K562 (cell line): ENCODE measurements at places on chromosomes 5 and 9. TPM values are rescaled to one million over a fixed set of nuclear protein-coding genes. Genes with fewer than 3 reads are reported as not detected.
A peak's percentile ranks its signal among the peaks of the same experiment; 100 is the strongest.

DNA sequence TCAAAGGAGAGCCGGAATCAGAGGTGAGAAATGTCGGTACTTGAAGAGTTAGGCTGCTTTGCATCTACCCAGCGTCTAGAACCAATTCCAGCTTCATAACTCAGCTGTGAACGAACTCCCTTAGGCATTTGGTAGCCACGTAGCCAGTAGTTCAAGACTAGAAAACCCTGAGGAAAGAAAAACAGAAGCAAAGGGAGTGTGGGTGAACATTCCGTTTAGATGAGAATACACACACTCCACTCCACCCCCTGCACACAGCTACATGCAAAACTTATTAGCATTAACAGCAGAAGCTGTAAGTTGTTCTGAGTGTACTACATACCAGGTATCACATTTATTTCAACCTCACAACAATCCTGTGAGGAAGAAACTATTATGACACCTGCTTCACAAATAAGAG lies 78.3 kb downstream of the SMIM23 start:
- DNase-seq = no peak

- no peak for DNase-seq
These were observed 438 bp upstream of the PAPPA start for GRCh38 chr9:116152941-116153764.

- DNase-seq = no peak
These were observed 356.2 kb downstream of the RASEF start for GRCh38 chr9:82706786-82707185.

GRCh38 chr9:133585481-133586351 lies 23.5 kb downstream of the FAM163B start:
- no peak for DNase-seq

DNA sequence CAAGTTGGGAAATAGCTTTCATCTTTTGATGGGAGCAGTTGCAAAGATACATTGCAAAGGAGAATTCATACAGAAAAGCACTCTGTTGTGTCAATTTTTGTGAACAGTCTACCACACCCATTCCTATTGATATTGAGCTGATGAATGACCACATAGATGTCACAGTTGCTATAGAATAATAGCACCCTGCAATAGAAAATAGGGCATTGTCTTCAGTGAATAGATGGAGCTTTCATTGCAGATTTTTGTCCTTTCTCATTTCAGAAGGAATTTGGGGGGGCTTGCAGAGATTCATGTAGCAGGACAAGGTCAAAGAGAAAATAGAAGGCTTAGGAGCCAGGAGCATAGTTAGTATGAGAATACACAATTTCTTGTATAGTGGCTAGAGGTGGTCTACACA lies 237.9 kb downstream of the TMEM38B start:
- DNase-seq = no peak

GRCh38 chr9:120474591-120475243 lies 105.2 kb downstream of the CDK5RAP2 start:
- DNase-seq = no peak

- no peak for DNase-seq
These were observed 34.3 kb downstream of the MTMR12 start for GRCh38 chr5:32278406-32278805.

DNA sequence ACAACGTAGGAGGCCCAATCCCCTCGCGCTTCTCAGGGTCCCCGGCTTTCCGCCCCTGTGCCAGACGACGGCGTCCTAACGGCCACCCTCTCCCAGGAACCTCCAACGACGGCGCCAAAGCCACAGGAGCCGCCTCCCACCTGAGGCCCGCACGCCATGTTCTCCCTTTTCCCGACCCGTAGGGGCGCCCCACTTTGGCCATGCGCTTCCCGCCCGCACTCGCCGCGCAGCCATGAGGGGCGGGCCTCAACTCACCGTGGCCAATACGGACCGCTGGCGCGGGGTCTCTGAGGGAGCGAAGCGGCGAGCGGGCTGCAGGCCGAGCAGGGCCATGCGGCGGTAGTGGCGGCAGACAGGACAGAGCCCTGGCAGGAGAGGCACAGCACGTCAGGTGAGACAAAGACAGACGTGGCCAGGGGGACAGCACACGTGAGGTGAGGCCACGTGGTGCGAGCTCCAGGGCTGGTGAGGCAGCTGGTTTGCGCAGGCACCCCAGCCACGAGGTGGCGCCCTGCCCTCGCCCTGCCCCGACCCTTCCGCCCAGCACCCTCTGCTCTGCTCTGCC lies 1005.5 kb upstream of the PTPRD start:
- no peak for DNase-seq

DNA sequence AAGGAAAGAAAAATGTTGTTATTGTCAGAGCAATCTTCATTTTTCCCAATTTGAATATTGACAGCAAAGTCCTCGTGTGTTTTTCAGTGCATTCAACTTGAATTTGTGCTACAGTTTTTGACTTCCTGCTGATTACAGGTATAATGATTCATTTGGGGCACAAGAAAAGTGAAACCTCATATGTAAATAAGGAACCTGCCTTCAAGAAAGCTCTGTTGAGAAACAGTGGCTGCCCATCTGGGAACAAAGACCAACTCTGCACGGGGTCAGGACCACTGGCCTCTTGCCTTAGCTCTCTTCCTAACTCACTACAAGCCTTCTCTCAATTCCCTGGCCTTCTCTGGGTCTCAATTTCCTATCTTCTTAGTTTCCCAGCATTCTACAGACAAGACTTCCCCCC lies 21.0 kb downstream of the TIMD4 start:
- DNase-seq = no peak

- DNase-seq = no peak
These were observed 140.3 kb downstream of the LPAR1 start for GRCh38 chr9:110897943-110898342.

DNA sequence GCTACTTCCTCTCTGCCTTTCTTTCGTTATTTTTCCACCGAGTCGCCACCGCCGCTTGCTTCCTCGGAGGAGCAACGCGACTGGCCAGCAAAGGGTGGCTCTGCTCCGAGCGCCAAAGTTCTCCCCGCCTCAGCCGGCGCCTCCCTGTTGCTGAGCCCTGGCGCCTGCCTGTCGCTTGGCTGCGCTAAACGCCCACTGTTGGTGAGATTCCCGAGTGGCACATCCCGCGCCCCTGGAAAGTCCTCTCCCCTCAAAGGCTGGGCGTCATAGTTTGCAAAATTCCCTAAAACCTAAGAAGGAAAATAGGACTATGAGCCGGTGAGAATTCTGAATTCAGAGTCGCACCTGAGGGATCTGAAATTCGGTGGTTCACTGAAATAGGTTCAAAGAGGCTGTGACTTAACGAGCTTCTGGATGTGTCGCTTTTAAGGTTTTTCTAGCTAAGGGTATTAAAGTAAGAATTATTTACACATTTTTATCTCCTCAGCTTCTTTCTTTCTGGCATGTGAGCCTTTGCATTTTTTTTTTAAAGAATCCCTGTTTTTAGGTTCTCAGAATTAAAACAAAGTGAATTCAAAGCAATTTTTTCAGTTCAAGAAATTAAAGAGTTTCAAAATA lies at the start of gene GRIN3A:
TSS of gene GRIN3A (minus strand) at position 82 of the 618 bp plus-strand sequence. CDS start 668 bp downstream, outside the sequence.
- peak; percentile 7 for DNase-seq

DNA sequence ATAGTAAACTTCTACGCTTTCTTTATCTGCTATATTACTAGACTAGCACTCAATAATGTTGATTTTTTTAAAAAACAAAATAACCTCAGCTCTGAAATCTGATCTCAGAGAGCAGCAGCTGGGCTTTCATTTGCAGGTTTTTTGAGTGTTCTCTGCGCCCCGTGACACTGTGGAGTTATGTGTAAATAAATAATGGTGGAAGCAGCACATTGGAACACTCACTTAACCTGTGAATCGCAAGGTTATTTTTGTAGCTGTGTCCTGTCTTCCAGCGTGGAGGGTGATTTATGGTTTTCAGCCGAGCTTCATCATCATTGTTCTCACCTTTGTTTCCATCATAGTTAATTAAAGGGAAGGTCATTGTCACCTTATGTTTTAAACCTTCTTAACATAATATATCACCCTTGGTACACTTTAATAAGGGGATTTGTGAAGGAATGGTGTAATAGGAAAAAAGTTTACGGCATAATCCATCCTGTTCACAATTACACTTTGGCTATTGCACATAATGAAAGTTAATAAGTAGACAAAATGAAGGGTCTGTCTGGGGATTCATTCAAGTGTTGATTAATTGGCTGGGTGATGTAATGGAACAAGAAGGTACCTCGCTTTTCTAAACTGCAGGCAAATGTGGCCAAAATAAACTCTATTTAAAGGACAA lies 493.3 kb upstream of the ADAMTS16 start:
- DNase-seq = no peak

DNA sequence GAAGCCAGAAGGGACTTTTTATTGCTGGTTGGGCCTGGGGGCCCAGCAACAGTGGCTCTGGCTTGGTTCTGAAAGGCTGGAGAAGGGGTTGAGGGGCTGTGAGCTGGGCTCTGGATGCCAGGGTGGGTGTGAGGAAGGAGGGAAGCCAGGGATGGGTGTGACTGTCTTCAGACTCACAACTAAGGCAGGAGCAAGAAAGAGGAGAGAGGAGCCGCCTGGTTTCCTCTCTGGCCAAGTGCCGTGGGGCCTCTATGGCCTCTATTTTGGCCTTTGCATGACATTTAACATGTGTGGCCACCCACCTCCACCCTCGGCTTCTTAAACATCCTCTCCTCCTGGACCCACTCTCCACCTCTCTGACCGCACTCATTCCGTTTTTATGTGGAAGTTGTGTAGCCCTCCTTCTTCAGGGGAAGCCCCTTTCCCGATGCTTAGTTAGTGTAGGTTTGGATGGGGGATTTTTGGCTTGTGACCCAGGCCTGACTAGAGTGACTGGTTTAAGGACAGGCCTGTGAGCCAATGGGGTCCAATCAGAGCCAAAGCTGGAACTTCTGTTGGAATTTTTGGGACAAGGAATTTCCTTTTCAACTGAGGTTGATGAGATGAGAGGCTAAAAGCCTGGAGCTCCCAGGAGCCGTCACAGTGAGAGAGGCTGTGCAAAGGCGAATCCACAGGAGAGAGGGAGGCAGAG lies 517.8 kb downstream of the CCDC171 start:
- no peak for DNase-seq

- no peak for DNase-seq
These were observed 7.6 kb downstream of the TTC16 start for GRCh38 chr9:127723444-127723843.

- no peak for DNase-seq
These were observed 137.4 kb downstream of the CD180 start for GRCh38 chr5:67058998-67059743.

MAMDC4 gene
- total RNA-seq = 9.6 and 11.0 TPM in 2 replicates

HTR1A gene
- not detected in 2 replicates for total RNA-seq

GBGT1 gene
- 24.6 and 25.8 TPM in 2 replicates for total RNA-seq

TRIM7 gene
- total RNA-seq = 10.3 and 12.4 TPM in 2 replicates

CAMK2A gene
- 0.13 TPM in 1 of 2 replicates, not detected in the other for total RNA-seq

DNAI1 gene
- total RNA-seq = not detected in 2 replicates

CCNG1 gene
- 180 and 184 TPM in 2 replicates for total RNA-seq

ANKRD18B gene
- total RNA-seq = 1.9 and 3.3 TPM in 2 replicates

SPTAN1 gene
- 13.5 and 13.7 TPM in 2 replicates for total RNA-seq

PARP8 gene
- total RNA-seq = 0.31 TPM in 2 replicates
